ENCODE measurements at places on chromosomes 7 and 10. TPM values are rescaled to one million over a fixed set of nuclear protein-coding genes. Genes with fewer than 3 reads are reported as not detected.

The TAS2R5 gene
- 0.43 TPM for total RNA-seq

The MPP7 gene
- under 0.01 TPM for total RNA-seq

The ENKUR gene
- 0.16 TPM for total RNA-seq

The SPAG6 gene
- total RNA-seq, result not detected

The CAMK1D gene
- 0.94 TPM for total RNA-seq

The FAM25C gene
- total RNA-seq, result not detected

The GATA3 gene
- not detected for total RNA-seq

The VPS37D gene
- total RNA-seq, result 7.5 TPM

The C1QL3 gene
- total RNA-seq, result not detected

The FAM237B gene
- total RNA-seq, result not detected

The TACR2 gene
- total RNA-seq, result under 0.01 TPM

The HTR7 gene
- total RNA-seq, result 3.3 TPM

The C10orf71 gene
- total RNA-seq, result not detected

All from bronchial smooth muscle cell (primary cell).